AML-193 (cell line): ENCODE measurements at places on chromosomes 13 and 19.

DNA sequence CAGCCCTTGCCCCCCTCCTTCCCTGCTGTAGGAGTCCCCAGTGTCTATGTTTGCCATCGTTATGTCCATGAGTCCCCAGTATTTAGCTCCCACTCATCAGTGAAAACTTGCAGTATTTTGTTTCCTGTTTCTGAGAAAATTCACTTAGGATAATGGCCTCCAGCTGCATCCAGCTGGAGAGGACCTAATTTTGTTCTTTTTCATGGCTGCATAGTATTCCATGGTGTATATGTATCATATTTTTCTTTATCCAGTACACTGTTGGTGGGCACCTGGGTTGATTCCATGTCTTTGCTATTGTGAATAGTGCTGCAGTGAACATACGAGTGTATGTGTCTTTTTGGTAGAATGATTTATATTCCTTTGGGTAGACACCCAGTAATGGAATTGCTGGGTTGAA, 18.0 kb upstream of the POP4 start:
- no peak for DNase-seq

DNA sequence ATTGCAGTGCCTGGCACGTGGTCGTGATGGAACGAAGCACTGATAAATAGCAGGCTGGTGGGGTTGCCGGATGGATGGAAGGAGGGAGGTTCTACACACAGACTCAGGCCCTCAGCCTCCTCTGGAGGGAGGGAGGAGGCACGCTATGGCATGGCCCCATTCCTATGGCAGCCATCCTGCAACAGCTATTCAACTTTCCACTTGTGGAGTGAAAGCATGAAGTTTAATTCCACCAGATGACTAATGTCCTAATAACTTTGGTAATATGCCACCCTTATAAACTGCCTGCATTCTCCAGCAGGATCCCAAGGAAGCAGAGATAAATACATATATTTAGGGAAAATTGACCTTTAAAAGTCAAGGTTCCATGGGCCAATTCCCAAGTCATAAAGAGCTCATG, 92.4 kb downstream of the KL start:
- DNase-seq, result no peak

DNA sequence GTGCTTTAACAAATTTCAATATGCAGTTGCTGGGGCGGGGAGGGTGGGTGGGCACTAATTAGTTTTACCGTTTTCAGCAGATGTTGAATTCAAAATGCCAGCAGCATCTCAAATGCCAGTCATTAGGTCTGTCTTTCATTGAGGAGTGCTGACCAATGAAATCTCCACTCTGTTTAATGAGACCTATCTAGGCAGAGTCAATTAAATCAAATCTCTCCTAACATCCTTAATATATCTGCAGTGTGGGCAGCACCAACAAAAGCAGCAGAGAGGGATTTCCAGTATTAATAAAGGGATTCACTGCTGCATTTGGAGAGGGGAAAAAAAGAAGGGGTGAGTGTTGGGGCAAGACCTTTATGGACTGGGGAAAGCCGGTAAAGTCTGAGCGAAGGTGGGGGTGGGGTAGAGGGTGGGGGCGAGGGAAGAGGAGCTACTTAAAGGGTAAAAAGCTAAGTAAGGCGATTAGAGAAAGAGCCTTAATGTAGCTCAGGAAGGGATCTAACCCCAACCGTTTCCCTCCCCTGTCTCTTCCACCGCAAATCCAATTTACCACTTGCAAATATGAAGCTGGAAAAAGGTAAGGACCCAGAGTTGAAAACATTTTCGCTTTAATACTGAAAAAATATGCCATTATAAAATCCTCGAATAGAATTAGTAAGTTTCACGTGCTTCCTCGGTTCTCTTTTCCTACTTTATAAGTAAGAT, 4.5 kb downstream of the SLITRK1 start:
- DNase-seq, result no peak

GRCh38 chr19:34135054-34135800, 37.1 kb upstream of the LSM14A start:
- DNase-seq, result no peak

DNA sequence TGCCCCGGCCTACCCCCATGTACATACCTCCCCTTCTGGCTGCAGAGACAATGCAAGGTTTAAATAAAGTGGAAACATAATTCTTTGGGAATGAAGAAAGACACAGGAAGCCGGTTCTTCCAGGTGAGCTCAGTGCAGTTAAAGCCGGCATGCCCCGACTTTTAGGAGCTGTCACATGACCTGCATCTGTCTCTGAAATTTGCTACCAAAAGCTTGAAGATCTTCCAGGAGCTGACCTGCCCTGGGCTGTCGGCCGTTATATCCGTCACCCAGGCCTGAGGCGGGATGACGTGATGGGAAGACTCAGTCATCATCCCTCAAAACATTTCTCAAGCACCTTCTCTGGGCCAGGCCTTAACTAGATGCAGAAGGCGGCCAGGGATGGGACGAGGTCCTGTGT, 10.3 kb downstream of the RAB8A start:
- DNase-seq, result no peak

DNA sequence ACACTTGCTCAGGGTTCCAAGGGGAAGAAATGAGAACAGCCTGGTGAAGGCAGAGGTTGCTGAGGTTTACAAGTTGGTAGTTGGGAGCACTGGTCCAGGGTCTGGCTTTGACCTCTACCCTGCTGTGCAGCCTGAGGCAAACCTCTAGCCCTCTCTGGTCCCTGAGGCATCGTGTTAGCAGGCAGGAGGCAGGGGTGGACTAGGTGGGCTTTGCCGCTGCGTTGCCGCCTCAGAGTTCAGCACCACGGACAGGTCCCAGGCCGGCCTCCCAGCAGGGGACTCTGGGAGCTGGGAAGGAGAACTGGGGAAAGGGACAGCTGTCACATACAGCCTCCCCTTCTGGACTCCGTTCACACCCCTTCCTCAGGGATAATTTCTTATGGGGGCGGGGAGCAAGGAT, 3.1 kb downstream of the NCAN start:
- no peak for DNase-seq

- DNase-seq, result peak; percentile 22
These were observed 70.5 kb downstream of the GJA3 start for GRCh38 chr13:20090349-20090748.

DNA sequence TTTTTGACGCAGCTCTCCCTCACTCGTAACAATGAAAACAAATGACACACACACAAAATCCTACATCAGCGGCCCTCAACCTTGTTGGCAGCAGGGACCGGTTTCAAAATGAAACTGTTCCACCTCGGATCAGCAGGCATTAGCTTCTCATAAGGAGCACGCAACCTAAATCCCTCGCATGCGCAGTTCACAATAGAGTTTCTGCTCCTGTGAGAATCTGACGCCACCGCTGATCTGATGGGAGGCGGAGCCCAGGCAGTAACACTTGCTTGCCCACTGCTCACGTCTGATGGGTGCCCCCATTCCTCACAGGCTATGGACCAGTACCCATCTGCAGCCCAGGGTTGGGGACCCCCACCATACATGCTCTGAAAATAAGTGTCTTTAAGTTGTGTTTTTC, 43.4 kb downstream of the DHRS12 start:
- DNase-seq, result no peak

- no peak for DNase-seq
These were observed 8.0 kb downstream of the ABHD13 start for GRCh38 chr13:108226184-108226583.

DNA sequence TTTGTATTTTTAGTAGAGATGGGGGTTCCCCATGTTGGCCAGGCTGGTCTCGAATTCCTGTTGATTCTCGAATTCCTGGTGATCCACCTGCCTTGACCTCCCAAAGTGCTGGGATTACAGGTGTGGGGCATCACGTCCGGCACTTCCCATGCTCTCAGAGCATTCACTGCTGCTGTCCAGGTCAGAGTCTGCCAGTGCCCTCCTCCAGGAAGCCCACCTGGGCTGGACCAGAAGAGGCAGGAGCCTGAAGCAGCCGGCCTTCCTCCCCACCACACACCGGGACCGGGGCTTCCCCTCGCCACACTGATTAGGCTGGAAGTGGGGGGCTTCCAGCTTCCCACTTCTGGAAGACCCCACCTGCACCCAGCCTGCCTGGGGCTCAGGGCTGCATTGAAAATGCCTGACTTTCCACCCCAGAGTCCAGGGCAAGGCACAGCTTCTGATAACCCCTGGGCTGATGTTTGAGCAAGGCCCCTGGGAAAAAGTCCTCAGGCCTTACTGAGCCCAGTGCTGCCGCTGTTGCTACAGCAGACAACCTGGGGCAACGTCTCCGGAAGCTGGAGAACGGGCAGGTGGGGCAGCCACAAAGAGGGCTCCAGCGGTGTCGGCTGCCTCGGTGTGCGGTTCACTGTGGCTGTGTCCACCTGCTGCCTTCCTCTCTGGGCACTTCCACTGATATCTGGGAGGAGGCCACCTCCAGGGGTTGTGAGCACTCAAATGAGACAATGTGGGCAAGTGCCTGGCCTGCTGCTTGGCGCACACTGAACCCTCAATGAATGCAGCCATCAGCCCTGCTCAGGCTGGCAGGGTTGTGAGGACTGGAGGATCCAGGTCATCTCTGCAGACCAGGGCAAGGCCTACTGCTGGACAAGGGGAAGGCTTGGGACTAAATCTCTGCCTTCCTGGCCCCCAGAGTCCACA, 22.6 kb downstream of the CEBPA start:
- DNase-seq, result no peak

- DNase-seq, result no peak
These were observed 7.8 kb downstream of the PLPP2 start for GRCh38 chr19:283395-283794.

GRCh38 chr13:76210262-76210661, 574.1 kb downstream of the LMO7 start:
- no peak for DNase-seq

GRCh38 chr13:98108341-98108740, 34.6 kb upstream of the FARP1 start:
- no peak for DNase-seq

GRCh38 chr13:105167385-105167784, 1368.1 kb downstream of the EFNB2 start:
- DNase-seq, result no peak

DNA sequence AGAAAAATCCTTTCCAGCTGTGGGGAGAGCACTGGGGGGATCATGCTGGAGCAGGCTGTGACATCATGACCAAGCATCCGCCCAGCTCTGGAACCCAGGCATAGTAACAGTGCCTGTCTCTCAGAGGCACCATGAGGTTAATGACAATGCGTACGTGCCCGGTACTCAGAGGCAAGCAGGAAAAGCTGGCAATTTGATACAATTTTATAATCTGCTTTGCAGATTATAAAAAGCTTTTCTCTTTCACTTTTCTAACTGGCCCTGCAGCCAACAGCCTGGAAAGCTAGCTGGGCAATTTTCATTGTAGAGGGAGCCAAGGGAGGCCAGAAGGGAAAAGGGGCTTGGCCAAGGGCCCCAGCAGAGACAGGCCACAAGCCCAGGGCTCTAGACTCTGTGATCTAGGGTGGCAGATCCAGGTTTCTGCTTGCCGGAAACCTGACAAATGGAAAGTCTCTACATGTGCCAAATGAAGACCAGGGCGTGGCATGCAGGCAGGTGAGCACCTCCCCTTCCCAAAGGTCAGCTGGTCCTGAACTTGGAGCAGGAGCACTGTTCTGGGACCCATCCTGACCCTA, 22.7 kb downstream of the VRK3 start:
- no peak for DNase-seq

- DNase-seq, result peak; percentile 56
These were observed 175.9 kb downstream of the IRS2 start for GRCh38 chr13:109610517-109610916.

GRCh38 chr19:40831502-40832430, 18.5 kb downstream of the CYP2A6 start:
- peak; percentile 66 for DNase-seq

- no peak for DNase-seq
These were observed at the start of gene HSD17B14 for GRCh38 chr19:48836089-48837017. Gene HSD17B14 (minus strand): TSS chr19:48836491. CDS start chr19:48836411, 80 bp downstream.

- no peak for DNase-seq
These were observed 642.1 kb upstream of the ARGLU1 start for GRCh38 chr13:107209824-107210722.

- DNase-seq, result no peak
These were observed 3.1 kb downstream of the SHISA2 start for GRCh38 chr13:26048741-26049140.

GRCh38 chr19:20513189-20513904, 52.2 kb downstream of the ZNF737 start:
- DNase-seq, result no peak

DNA sequence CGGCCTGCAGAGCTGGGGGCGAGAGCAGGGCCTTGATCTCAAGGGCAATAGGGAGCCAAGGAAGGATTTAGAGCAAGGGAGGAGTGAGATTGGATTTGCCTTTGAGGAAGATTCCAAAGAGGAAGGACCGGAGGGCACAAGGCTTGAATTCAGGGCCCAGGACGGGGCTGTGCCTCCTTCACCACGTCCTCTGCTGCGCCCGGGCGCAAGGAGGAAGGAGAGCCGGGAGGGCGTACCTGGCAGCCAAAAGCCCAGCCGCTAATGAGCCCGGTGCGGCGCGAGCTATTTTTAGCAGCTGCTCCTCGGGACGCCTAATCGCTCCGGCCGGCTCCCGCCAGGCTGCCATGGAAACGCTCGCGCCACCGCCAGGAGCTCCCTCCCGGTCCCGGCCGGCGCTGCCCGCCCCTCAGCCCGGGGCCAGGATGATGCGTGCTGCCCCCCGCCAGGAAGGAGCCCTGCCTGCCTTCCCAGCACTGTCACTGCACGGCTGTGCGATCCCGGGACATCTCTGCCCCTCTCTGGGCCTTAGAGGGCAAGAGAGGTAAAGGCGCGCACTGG, 31.3 kb downstream of the TINCR start:
- no peak for DNase-seq

DNA sequence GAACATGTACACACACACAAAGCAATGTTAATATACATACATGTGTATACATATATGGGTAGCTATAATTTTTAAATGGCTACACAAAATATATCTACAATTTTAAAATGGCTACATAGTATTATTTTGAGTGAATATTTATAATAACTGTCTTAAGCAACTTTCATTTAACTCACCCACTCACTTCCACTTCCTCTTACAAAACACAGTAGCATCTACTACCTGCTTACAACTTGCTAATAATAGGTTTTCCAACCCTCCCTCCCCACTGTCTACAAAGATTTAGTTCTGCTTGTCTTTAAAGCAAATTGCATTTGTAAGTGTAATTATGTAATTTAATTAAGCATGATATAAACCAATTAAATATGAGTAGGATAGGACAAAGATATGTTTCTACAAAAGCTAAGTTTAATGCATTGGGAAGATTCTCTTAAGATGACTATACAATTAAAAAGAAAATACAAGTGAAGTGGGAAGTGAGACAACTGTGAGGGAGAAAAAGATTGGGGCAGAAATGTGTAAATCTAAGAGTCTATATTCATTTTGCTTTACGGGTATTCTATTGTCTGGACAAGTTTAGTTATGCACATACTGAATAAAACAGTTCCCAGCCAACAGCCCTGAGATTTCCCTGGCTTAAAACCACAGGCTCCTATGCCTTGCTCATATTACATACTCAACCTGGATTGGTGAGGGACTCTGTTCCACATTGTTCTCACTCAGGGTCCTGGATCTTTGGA, 583.1 kb downstream of the EFNB2 start:
- no peak for DNase-seq

- no peak for DNase-seq
These were observed 117.2 kb downstream of the SLITRK5 start for GRCh38 chr13:87788363-87788762.
